ENCODE measurements at places on chromosomes 2 and 18.

DNA sequence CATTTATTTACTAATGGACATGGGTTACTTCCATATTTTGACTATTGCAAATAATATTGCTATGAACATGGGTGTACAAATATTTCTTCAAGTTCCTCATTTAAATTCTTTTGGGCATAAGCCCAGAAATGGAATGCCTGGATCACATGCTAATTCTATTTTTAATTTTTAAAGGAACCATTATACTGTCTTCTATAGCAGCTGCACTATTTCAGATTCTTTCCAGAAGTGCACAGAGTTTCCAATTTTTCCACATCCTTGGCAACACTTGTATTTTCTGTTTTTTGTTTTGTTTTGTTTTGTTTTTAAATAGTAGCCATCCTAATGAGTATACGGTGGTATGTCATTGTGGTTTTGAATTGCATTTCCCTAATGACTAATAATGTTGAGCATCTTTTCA lies 8.5 kb upstream of the RALBP1 start:
- no peak for DNase-seq

DNA sequence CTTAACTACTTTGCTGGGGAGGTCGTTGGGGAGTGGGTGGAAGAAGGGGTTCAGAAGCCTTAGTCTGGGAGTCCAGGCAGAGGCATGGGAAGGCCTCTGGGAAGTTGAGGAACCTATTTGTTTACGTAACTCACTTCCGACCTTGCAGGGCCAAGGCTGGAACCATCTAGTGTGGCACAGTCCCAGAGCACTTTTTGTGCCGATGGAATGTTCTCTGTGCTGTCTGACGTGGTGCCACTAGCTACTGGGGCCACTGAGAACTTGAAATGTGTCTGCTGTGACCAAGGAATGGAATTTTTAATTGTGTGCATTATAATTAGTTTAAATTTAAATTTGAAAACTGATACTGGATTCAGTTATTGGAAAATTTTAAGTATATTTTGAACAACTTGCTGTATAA lies 139.7 kb downstream of the FAM161A start:
- no peak for DNase-seq

DNA sequence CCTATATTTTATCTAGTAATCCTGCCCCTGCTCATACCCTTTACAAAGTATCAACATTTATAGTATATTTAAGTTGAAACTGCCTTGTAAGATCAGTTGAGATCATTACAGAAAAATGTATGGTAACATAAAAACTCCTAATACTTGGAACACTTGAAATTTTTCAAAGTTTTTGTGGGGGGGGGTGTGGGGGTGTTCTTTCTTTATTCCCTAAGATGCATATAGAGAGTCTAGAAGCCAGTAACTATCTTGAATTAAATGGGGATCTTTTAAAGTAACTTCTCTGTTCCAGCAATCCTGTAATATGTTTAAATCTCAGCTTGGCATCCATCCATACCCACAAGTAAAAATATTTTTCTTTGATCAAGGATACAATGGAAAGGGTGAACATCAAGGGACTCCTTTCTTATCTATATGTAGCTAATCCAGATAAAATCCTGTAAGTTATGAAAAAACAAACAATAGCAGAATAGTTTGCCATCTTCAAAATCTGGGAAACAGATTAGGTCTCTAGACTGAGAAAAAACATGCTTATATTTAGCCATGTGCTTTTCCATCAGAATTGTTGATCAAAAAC lies 455.3 kb downstream of the MEIS1 start:
- no peak for DNase-seq

DNA sequence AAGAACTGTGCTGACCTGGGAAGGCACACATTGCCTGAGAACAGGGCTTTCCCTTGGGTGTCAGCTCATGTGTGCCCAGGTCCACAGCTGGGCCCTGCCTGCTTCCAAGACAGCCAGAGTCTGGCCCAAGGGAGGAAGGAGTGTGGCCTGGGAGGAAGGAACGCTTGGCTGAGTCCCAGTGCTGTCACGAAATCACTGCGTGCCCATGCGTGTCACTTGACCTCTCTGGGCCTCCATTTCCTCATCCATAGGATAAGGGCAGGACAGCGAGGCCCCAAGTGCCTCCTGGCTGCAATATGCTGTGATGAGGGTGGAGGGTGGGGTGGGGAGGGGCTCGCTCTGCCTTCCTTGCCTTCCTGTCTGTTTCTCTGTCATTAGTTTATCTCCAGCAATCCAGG lies 642 bp upstream of the KCNK3 start:
- DNase-seq, result no peak

DNA sequence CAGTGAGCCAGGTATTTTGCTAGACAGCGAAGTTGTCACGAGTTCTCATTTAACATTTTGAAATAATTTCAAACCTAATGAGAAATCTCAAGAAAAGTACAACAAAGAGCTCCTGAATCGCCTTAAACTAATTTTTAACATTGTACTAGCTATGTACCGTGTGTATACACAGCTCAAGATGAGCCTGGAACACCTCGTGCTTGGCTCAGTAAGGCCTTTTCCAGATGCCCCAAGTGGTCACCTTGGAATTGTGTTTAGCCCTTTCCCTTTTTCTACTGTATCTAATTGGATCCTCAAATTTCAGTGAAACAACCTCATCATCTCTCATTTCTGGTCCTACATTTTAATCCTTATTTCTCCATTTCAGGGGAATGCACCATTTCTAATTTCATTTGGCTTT lies 7.2 kb downstream of the PTPN4 start:
- no peak for DNase-seq

GRCh38 chr2:80438686-80439085 lies 134.1 kb upstream of the LRRTM1 start:
- no peak for DNase-seq

- no peak for DNase-seq
These were observed 11.2 kb downstream of the STK25 start for GRCh38 chr2:241496904-241497877.

DNA sequence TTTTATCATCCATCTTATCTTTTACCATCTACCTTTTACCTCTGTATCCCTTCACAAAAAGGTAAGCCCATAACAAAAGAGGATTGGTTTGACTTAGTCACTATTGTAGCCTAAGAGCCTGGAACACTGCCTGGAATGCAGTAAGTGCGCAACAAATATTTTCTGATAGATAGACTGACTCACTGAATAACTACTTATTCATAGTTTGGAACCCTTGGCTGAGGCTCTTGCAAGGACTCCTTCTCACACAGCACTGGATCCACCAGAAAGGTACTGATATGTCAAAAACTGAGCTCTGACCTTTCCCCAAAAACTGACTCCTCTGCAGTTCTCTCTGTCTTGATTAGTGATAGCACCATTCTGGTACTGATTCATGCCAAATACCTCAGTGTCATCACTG lies 426.7 kb downstream of the SETBP1 start:
- no peak for DNase-seq

DNA sequence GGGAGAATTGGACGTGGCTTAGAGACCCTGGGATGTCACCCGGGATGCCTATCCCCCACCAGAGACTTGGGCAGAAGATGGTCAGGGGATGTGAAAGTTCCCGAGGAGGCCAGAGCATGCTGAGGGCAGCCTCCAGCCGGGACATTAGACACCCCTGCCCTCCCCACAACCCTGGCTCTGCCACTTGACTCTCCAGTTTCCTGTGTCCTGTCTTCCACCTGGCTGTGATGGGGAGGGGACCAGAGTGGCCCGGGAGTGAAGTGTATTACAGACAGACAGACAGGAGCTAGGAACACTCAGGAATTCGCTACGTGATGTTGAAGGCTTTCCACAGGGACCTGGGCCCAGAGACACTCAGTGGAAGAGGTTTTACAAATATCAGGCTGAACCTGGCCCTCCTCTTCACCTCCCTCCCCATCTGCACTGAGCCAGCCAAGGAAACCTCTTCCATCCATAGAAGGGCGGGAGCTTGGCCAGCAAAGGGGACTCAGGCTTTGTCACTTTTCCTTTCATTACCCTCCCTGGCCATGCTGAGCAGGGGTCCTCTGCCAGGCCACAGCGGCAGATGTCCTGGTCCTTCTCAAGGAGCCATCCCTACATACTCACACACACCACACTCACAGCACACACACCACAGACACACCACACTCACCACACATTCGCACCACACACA lies 60.7 kb downstream of the SDC1 start:
- no peak for DNase-seq

- DNase-seq, result no peak
These were observed 447.5 kb upstream of the SLC14A2 start for GRCh38 chr18:45167631-45168280.

DNA sequence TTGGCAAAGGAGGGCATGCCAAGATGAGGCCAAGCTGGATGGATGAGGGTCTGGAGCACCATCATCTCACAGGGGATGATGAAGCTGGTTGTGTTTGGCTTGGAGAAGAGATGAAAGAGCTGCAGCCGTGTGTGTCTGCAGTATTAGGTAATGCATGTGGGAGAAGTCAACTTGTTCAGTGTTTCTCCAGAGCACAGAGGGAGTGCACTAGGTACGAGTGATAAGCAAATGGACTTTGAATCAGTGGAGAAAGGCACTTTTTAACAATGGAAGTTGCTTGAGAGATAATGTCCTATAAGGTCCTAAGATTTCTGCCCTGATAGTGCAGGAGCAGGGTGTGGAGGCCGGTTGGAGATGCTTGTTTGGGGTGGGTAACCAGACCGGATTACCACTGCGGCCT lies 36.0 kb downstream of the SLC14A2 start:
- DNase-seq, result no peak

DNA sequence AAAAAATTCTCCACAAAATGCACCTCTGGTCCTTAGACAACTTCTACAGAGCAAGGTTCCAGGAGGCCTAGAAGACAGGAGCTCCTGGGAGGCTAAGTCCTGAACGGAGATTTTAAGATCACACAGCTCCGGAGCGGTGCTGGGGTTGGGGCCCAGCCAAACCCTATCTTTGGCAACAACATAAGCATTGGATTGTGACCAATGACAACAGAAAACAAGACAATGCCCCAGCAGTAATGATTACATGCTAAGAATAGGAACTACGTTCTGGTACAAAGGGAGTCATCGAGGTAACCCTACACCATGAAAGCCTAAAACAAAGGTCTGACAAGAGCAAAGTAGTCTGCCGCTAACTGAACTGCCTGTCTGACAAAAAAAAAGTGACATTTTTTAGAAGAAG lies 171.2 kb downstream of the CMPK2 start:
- no peak for DNase-seq

- no peak for DNase-seq
These were observed 9.4 kb upstream of the TMEM163 start for GRCh38 chr2:134728163-134728562.

GRCh38 chr2:19899985-19900930 lies 1.5 kb downstream of the TTC32 start:
- DNase-seq, result no peak

DNA sequence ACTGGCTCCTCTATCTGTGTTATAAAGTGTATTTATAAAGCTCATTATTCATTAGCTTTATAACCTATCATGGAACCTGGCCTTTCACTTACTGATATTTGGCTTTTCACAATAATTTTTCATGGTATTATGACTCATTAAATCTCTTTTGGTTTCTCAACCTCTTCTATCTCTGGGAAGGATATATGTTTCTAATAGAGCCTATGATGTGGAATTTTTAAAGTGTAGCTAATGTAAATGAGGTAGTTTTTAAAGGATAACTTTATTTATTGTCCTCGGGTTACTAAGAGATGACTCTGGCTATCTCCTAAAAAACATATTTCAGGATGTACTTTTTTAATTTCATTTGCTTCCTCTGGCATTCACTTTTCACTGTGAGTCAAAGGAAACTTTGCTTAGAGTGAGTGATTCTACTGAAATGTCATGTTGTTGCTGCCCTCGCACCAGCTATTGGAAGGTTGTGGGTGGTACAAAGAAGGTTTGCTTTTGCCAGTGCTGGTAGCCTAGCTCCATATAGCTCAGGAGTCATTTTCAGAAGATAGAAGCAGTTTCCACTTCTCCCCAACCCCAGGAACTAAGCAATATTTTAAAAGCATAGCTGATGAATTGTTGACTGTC lies 85.2 kb upstream of the RPE start:
- DNase-seq, result no peak

DNA sequence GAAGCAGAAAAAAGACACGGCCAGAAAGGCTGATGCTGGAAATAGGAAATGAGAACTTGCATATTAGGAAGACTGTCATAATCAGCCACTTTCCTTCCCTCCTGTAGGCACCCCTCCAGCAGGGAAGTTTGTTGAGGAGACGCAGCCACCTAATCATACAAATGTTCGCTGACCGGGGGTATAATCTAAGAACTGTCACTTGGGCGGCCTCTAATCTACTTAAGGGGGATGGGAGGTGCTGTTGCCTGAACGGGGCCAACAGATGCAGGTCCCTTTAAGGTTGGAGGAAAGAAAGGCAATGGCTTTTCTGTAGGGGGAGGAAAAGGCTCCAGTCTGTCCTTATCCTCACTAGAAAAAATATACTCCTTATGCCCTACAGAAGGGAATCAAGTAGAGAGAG lies 50.6 kb downstream of the DNAJC10 start:
- no peak for DNase-seq

DNA sequence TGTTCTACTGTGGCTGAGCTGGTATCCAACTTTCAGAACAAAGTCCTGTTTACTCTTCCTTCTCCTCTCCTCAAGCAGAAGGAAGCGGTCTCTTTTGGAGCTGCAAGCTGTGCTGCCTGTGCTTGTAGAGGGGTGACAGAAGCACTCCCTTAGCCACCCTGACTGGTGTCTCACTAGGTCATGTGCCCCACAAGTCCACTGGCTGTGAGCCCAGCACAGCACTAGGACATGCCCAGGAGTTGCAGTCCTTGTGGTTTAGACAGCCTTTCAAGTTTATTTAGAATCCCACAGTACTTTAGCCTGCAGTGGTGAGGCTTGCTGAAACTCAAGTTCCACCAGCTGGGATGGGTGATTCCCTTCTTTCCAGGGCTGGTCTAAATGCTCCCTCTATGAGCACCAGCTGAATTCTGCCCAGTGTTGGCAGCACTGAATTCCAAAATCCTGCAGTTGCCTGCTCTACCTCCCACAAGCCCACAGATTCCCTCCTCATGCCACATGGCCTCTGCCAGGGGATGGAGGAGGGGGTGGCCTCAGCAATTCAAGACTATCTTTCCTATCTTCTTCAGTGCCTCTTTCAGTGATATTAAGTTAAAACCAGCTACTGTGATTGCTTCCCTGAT lies 61.2 kb downstream of the CCDC85A start:
- no peak for DNase-seq

DNA sequence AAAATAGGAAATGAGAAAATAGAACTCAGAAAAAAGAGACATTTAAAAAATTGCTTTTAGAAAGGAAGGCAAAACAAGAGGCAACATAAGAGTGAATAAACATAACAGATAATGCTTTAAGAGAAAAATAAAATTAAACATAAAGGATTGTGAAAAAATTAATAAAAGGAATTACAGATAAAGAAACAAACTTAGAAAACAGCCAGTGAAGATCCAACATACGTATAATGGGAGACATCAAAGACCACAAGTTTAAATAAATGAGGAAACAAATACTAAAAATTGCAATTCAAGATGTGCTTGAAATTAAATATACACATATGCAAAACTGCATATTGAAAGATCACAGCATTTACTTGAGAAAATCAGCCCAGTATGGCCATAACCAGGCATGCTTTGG lies 448.9 kb downstream of the NBAS start:
- no peak for DNase-seq

DNA sequence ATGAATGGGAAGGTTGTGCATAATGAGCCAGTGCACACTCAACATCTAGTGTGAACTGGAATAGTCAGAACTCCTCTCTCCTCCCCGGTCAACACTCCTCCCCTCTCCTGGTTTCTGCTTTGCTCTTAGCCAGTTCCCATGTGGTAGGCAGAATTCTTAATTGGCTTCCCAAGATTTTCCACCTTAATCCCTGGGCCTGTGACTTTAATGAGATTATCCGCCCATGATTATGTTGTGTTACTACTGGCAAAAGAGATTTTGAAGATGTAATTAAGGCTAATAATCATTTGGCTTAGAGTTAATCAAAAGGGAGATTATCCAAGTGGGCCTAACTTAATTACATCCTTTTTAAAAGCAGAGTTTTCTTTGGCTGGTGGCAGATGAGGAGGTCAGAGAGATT lies 34.2 kb upstream of the REV1 start:
- no peak for DNase-seq
